ENCODE measurements at places on chromosomes 13 and 19.

- DNase-seq = no peak
These were observed 62.1 kb downstream of the ARHGEF7 start for GRCh38 chr13:111177081-111177711.

DNA sequence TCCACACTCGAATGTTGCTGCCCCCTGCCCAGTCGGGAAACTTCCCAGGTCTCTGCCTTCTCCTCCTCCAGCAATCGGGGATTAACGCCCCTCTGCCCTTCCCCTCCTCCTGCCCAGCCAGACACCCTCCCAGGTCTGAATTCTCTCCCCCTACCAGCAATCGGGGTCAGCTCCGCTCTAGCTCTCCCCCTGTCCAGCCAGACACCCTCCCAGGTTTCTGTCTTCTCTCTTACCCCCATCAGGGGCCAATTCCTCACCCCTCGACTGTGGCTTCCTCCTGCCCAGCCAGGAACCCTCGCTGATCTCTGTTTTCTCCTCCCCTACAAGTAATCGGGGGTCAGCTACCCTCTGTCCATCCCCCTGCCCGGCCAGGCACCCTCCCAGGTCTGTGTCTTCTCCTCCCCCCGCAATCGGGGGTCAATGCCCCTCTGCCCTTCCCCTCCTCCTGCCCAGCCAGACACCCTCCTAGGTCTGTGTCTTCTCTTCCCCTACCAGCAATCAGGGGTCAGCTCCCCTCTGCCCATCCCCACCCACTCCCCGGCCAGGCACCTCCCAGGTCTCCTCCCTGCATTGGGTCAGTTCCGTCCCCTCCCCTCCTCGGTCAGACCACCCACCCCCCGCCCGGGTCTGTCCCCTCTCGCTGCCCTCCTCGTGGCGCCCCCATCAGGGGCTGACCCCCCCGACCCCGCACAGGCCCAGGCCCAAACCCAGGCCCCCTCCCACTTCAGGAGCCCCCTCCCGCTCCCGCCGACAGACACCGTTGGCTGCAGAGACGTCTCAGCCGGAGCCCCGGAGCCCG, 668 bp downstream of the ZFR2 start:
- no peak for DNase-seq

GRCh38 chr13:45850027-45850613, 1.4 kb downstream of the SIAH3 start:
- no peak for DNase-seq

DNA sequence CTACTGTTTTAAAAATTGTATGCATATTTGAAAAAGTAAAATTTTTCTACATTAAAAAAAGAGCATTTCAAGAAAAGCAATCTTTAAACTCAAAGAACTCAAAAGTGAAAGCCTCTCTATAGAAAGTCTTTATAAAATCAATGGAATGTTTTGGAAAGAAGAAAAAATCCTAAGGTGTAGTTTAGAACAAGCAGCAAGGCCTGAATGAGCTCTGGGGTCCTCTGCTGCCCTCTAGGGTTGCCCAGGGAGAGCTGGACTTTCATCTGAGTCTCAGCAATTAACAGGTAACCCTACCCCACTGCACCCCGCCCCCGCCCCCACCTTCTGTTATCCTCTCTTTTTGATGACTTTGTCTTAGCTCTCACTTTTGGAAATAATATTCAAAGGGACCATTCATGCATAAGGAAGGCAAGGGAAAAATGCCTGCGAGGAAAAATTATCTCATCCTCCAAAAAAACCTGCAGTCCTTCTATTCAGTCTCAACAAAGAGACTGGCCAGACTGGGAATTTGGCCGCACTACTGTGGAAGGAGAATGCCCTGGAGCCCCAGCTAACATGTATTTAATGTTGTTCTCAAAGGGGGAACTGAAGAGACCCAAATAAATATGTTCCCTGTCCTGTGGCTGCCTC, 24.1 kb downstream of the SLC25A30 start:
- DNase-seq = peak; percentile 58

GRCh38 chr13:46804391-46804815, 7.4 kb upstream of the ESD start:
- DNase-seq = no peak

GRCh38 chr13:48942131-48942530, 33.6 kb upstream of the FNDC3A start:
- DNase-seq = no peak

DNA sequence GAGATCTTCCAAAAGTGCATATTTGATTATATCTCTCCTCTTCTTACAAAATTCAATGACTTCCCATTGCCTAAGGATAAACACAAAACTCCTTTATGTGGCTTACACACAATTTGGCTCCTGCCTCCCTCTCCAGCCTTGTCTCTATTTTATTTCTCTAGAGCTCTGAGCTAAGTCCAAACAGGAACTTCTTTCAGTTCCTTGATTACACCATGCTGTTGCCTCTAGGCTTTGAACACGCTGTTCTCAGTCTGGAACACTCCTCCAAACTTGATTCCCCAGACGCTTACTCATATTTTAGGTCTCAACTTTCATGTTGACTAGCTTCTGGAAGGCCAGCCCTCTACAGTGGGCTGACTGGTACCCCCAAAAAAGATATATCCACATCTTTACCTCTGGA, 258.5 kb downstream of the COG6 start:
- no peak for DNase-seq

DNA sequence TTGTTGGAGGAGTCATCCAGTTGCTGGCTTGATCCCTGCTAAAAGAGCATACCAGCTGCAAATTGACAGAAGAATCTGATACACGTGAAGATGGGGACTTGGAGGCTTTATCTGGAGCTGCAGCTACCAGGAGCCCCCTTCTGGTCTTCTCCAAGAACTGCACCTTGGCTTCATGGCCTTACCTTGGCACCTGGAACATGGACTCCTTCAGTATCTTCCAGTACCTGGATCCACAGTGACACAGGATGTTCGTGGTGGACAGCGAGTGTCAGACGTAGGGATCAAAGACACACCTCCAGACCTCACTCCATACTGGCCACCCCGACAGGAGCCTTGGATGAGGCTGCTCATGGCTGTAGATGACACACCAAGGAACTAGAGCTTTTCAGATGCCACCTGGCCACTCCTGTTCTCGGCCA, 9.9 kb upstream of the ACSBG2 start:
- DNase-seq = peak; percentile 71

DNA sequence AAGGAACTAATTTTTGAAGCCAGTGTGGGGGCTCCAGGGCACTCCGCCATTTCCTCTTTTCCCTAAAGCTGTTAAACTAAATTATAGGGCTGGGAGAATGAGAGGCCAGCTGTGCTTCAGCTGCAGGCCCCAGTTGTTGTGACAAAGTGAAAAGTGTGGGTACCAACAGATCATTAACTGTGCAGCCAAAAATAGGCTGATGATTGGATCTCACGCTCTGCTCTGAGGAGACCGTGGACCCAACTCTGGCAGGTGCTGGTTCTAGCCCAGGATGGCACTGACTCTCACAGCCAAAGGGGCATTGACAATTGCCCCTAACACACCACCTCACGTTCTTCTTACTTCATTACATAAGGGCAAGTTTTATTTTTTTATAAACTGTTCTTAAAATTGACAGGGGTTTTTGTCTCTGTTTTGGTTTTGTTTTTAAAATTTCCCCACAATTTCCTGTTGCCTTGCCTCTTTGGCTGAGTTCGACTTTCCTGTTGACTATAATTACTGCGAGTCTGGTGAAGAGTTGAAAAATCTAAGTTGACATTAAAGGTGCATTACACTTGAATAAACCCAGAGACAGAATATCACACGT, 391.0 kb downstream of the FGF9 start:
- DNase-seq = no peak

DNA sequence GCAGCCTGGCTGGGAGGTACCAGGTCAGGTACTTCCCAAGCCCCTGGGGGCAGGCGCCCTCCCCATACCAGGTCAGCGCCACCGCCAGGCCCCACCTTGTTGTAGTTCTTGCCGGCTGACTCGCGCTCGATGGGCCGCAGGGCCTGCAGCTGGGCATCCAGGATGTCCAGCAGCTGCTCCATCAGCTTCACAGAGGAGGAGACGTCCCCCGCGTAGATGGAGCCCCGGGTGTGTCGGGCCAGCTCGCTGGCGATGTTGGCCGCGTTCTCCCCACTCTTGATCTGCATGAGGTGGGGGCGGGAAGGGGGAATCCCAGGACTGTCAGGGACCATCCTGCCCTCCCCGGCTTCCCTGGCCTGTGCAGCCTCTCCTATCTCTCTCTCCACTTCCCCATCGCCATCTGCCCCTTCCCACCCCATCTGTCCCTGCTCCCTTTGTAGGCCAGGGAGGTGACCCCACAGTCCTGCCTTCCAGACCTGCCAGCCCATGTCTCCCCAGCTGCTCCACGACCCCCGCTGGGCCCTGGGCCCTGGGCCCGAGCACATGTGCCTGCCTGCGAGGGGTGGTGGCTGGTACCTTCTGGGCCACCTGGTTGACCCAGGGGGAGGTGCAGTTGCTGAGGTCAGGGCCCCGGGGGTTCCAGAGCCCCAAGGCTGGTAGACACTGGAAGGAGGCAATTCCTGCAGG, 23.8 kb upstream of the ASF1B start:
- no peak for DNase-seq

DNA sequence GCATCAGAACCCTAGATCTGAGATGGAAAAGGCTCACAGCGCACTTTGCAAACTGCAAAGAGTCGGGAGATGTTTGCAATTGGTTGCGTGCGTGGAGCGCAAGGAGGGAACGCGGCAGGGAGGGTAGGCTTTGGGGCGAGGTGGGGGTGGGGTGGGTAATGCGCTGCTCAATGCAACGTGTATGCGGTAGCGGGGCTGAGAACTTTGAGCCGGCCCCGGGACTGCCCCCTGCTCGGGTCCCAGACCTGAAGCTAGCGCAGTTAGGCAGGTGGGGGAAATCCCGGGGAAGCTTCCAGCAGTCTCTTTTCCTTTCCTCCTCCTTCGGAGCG, 971 bp downstream of the FOSB start:
- DNase-seq = peak; percentile 79

- DNase-seq = no peak
These were observed 1323.6 kb upstream of the PRR20A start for GRCh38 chr13:55816976-55817601.

GRCh38 chr13:85417807-85418206, 381.4 kb downstream of the SLITRK6 start:
- no peak for DNase-seq

DNA sequence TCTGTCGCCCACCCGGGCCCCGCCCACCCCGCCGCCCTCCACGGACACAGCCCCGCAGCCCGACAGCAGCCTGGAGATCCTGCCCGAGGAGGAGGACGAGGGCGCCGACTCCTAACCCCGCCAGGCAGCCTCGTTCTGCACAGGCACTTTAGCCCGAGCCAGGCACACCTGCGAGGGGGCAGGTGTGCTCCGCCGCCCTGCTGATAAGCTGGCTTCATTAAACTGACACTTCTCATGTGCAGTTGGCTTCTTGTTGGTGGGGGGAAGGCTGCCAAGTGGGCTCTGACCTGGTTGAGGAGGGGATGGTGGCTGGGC, 8.2 kb downstream of the IL4I1 start:
- DNase-seq = no peak

All from erythroblast (primary cell).